Tibial nerve (tissue), 4 donors: ENCODE measurements at places on chromosomes 16 and 17.
A peak's percentile ranks its signal among the peaks of the same experiment; 100 is the strongest.

- no peak for DNase-seq
These were observed 52.5 kb downstream of the BCL7C start for GRCh38 chr16:30841332-30841731.

DNA sequence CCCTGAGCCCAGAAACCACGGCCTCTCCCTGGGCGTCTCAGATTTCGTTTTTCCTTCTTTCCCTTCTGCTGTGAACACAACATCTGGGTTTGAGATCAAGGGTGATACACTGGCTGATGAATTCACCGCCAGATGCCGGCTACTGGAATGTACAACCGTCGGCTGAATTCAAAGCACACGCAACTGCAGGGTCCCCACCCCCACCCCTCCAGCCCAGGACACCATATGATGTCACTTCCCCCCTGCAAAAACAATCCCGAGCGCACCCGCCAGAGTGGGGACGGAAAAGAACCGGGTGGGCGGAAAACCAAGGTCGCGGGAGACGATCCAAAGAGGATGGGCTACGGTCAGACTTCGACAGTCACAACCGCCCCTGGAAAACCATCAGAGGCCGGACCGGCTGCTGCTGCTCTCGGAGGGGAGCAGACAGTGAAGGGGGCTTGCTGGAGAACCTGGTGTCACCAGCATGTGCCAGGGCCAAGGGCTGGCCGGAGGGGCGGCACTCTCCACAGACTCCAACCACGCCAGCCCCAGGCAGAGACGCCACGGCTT lies 23.3 kb downstream of the CEP295NL start:
- DNase-seq: peak; percentile 66

GRCh38 chr16:73878611-73879010 lies 418.0 kb upstream of the PSMD7 start:
- no peak for DNase-seq

DNA sequence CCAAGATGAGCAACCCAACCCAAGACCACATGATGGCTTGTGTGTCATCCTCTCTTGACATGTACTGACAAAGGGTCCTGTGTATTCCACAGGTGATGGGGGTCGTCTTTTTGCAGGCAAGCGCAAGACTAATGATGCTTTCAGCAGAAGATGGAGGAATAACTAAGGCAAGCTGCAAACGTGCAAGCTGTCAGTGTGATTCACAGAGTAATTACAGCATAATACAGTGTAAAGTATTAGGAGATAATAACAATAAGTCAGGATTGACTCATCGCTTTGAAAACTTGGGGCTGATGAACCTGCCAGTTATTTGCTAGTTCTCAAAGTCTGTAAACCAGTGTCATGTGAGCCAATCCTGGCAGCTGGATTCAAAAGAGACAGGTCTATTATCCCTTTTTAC lies 41.6 kb upstream of the ASIC2 start:
- DNase-seq: no peak

- no peak for DNase-seq
These were observed 8.4 kb downstream of the CASKIN2 start for GRCh38 chr17:75506888-75507287.

- DNase-seq: no peak
These were observed 8.7 kb downstream of the DNAI2 start for GRCh38 chr17:74282587-74283370.

- no peak for DNase-seq
These were observed 1.1 kb downstream of the CBX1 start for GRCh38 chr17:48100160-48100559.
